Stimulated activated CD4-positive, alpha-beta T cell treated with anti-CD3 and anti-CD28 coated beads, Interleukin-1b, Interleukin-23, amount 100 ng/mL, for 4 hours (primary cell): ENCODE measurements at places on chromosomes 3 and 15.

DNA sequence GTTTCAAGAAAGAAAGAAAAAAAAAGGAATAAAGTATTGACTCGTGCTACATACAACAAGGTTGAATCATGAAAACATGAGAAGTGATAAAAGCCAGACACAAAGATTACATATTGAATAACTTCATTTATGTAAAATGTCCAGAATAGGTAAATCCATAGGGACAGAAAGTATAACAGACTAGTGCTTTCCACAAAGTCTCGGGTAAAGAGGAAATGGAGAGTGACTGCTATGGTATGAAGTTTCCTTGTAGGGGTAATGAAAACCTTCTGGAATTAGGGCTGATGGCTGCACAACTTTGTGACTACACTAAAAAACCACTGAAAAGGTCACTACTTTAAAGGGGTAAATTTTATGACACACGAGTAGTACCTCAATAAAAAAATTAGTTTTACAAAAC lies 13.0 kb downstream of the LRRFIP2 start:
- no peak for DNase-seq

- DNase-seq, result no peak
Observed at GRCh38 chr15:76440441-76440840, 103.9 kb downstream of the ISL2 start.

DNA sequence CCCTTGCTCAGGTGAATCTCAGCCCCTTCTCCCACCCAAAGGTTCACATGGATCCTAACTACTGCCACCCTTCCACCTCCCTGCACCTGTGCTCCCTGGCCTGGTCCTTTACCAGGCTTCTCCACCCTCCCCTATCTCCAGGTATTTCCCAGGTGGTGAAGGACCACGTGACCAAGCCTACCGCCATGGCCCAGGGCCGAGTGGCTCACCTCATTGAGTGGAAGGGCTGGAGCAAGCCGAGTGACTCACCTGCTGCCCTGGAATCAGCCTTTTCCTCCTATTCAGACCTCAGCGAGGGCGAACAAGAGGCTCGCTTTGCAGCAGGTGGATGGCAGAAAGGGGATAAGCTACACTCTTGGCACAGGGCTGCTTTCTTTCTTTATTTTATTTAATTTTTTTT lies 4.5 kb downstream of the FAM131A start:
- DNase-seq, result no peak

- DNase-seq, result no peak
Observed at GRCh38 chr3:126544596-126545281, 14.0 kb downstream of the C3orf22 start.

- DNase-seq, result no peak
Observed at GRCh38 chr3:112967828-112968227, 7.1 kb downstream of the CD200R1 start.

GRCh38 chr3:127050733-127051132 lies 67.8 kb downstream of the PLXNA1 start:
- no peak for DNase-seq

DNA sequence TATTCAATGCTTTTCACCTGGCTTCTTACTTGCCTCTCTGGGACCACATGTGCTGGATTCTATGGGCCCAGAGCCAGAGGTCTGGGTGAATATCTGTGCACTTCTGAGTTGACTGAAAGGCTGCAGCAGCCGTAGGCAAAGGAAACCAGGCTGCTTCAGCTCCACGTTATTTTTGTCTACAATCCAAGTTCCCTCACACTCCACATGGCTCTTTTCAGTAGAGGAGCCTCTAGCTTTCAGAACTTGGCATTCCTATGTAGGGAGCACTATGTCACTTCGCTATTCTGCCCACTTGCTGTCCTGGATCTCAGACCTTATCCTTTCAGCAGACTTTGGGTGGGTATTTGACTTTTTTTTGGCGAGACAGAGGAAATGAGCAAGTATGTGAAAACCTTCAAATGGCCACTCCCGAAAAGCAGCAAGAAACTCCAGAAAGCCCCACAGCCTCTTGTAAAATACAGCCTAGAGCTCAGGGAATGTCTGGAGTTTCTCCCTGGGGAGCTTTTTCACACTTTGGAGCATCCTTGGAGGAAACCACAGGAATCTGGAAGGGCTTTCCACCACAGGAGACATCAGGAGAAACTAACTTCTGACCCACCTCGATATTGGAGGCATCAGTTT lies 80.9 kb downstream of the DUT start:
- no peak for DNase-seq

DNA sequence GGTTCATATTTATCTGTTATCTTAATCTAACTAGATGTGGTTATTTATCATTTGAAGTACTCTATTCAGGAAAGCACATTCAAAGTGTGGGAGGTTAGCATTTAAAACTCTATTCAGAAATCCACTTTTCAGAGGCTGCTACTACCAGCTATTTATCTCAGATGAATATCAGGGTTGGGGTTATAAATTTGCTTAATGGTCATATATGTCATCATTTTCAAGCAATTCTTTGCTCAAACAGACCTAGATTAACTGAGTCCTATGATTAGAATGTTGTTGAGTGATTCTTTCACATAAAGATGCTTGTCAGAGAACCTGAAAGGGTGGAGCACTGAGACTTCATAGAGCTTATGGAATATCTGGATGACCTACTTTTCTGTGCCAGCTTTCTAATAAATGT lies 436.9 kb upstream of the TGFBR2 start:
- no peak for DNase-seq

DNA sequence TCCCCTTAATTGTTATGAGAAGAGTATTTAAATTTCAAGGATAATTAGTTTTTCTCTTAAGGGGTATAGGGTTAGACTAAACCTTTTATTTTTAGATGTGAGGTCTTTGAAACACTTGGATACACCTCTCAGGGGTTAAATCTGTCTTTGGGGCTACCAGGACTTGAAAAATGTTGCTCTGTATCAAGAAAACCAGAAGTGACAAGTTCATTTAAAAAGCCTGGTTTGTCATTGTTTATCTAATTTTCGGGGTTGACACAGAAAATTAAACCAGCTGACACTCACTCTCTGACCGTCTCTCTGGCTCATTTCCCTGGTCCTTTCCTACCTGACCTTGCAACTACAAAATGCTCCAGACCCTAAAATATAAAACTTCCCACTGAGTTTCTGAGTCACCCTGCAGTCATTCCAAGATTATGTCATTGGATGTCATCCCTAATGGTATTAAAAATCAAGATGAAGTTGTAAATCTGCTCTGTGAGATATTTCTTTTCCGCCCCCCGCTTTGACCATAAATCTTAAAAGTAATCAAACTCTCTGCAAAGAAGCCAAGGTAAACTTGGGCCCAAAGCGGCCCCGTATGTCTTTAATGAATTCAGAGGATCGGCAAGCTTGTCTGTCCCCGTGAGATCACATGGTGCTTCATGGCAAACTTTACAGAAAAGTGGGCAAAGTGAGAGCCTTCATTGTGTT lies 32.9 kb upstream of the SKOR1 start:
- no peak for DNase-seq
